ENCODE measurements at places on chromosomes 12 and 14. TPM values are rescaled to one million over a fixed set of nuclear protein-coding genes. Genes with fewer than 3 reads are reported as not detected.

GRCh38 chr12:107042801-107043200 lies 50.5 kb downstream of the CRY1 start:
- no peaks in the 10 kb centered on the region for H3K36me3 ChIP-seq
- H3K4me1 ChIP-seq, result no peaks in the 10 kb centered on the region
- no peak overlapping the region for H3K27ac ChIP-seq
- H3K27me3 ChIP-seq, result no peaks in the 10 kb centered on the region
- H3K4me3 ChIP-seq, result no peak overlapping the region
- DNase-seq, result no peak

- H3K4me1 ChIP-seq, result no peaks in the 10 kb centered on the region
- H3K36me3 ChIP-seq, result no peaks in the 10 kb centered on the region
- no peak overlapping the region for H3K27ac ChIP-seq
- H3K27me3 ChIP-seq, result no peaks in the 10 kb centered on the region
- no peak overlapping the region for H3K4me3 ChIP-seq
Observed at GRCh38 chr14:66228267-66228970, 257.8 kb upstream of the CCDC196 start.

DNA sequence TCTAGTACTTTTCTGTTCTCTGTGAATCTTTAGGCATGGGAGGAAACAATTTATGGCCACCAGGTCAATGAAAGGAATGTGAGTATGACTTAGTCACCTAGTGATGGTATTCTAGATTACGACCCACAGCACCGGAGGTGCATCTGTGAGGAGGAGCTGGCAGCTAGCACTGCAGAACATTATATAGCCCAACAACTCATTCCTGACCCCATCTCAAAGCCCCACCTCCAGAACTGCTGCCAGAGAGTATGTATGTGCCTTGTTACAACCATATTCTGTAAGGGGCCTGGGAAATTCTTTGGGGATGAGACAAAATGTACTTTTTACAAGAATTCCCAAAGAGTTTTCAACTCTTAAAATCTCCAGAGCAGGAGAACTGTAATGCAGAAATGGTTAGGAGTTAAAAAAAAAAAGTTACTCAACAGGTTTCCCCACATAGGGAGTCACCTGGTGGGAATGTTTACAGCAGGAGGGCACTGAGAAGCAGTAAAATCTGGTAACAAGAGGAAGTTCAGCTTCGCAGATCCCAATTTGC lies 34.9 kb upstream of the CERS5 start:
- no peak overlapping the region for H3K27ac ChIP-seq
- no peak for DNase-seq
- H3K4me3 ChIP-seq, result no peak overlapping the region
- H3K4me1 ChIP-seq, result no peaks in the 10 kb centered on the region
- H3K27me3 ChIP-seq, result no peaks in the 10 kb centered on the region

- no peaks in the 10 kb centered on the region for H3K36me3 ChIP-seq
- no peak overlapping the region for H3K4me3 ChIP-seq
- peaks cover 7% of the 10 kb centered on the region for H3K4me1 ChIP-seq
- H3K27ac ChIP-seq, result no peak overlapping the region
Observed at GRCh38 chr12:82740-83139, 16.2 kb downstream of the IQSEC3 start.

GRCh38 chr14:104633276-104634137 lies 28.9 kb upstream of the TMEM179 start:
- no peak overlapping the region for H3K27ac ChIP-seq
- no peaks in the 10 kb centered on the region for H3K4me1 ChIP-seq
- H3K36me3 ChIP-seq, result no peaks in the 10 kb centered on the region
- no peaks in the 10 kb centered on the region for H3K27me3 ChIP-seq
- no peak overlapping the region for H3K4me3 ChIP-seq

The LRRC43 gene
- not detected for total RNA-seq

The ATXN2 gene
- 94.4 TPM for total RNA-seq

The KLC1 gene
- 163 TPM for total RNA-seq
